ENCODE measurements at places on chromosomes 6 and 20. TPM values are rescaled to one million over a fixed set of nuclear protein-coding genes. Genes with fewer than 3 reads are reported as not detected.
A peak's percentile ranks its signal among the peaks of the same experiment; 100 is the strongest.

- DNase-seq: no peak
These were observed 16.8 kb upstream of the AKIRIN2 start for GRCh38 chr6:87718662-87719433.

DNA sequence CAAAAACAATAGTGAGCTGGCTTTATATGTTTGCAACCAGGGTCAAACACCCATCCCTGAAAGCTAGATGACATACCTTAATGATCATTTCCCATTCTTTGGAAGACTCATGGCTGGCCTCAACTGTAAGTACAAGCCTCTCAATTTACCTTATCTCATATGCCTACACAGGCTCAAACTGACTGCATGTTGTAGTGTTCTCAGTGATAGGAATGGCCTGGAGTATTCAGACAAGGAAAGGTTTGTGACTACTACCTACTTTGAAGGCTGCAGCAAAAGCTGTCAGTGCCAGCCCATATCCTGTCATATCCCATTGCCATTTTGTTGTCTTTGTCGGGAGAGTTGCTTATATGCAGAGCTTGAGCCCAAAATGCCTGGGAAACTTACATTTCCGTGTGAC is 205.2 kb upstream of the MOCS1 start:
- no peak for DNase-seq

- no peak for DNase-seq
These were observed 18.0 kb downstream of the TFEB start for GRCh38 chr6:41717392-41717736.

The GRM1 gene
- 0.09 TPM for total RNA-seq

GRCh38 chr6:164533045-164533362 is 776.4 kb downstream of the C6orf118 start:
- DNase-seq: no peak

DNA sequence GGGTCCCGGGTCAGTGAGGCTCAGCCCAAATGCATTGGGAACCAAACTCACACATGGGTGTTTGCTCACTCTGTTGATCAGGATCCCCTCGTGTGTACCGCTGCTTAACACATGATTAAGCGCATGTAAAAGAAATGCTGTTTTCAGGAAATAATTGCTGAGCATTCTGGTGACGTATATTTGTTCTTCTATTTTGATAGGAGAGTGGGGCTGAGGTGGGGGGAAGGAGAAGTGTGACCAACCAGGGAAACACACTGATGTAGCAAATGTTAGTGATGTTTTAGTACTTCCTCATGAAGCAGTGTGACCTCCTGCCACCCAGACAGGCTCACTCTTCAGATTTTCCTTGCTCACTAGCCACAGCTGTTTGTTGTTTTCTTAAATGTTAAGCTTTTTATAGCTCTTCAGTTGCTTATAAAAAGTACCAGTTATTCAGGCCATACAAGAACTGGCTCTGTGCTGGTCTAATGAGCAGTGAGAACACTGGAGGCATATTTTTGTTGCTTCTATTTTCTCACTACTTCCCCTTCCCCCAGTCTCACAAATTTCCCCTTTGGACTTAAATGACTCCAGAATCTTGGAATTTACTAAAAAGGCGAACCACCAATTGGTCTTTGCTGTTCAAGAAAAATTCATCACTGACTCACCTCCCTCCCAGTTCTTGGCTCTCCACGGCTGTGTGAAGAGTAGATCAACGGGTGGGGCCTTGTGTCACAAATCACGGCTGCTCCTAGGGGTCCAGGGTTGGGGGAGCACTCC is 79.2 kb upstream of the BACH2 start:
- DNase-seq: no peak

DNA sequence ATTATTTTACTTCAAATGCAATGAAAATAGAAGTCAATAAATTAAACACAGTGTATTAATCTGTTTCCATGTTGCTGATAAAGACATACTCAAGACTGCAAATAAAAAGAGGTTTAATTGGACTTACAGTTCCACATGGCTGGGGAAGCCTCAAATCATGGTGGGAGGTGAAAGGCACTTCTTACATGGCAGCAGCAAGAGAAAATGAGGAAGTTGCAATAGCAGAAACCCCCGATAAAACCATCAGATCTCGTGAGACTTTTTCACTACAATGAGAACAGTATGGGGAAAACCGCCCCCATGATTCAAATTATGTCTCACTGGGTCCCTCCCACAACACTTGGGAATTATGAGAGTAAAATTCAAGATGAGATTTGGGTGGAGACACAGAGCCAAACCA is 82.2 kb downstream of the GPR63 start:
- no peak for DNase-seq

- no peak for DNase-seq
These were observed 330.5 kb upstream of the MAP3K7 start for GRCh38 chr6:90917376-90917775.

GRCh38 chr6:35248300-35248699 is 11.2 kb upstream of the ZNF76 start:
- no peak for DNase-seq

GRCh38 chr6:167760979-167761793 is 65.5 kb upstream of the AFDN start:
- peak; percentile 73 for DNase-seq

- DNase-seq: no peak
These were observed 159.8 kb downstream of the RPS12 start for GRCh38 chr6:132974122-132974521.

DNA sequence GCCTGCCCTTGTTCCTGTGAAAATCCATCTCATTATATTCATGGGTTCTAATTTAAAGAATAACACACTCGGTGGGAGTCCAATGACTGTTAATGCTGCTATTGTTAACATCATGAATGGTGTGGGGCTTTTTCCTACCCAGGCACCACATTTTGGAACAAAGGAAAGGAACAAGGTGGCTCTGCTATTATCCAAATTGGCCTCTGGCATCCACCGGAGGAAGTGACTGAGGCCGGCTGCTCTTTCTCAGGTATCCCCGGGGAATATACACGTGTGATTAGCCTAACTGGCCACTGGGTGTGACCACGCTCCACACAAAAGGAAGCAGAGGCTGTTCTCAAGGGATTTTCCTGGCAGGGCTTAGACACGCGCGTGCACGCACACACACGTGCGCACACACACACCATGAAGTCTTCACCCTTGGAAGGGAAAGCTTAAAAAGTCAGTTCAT is 601.2 kb upstream of the ARID1B start:
- DNase-seq: no peak

DNA sequence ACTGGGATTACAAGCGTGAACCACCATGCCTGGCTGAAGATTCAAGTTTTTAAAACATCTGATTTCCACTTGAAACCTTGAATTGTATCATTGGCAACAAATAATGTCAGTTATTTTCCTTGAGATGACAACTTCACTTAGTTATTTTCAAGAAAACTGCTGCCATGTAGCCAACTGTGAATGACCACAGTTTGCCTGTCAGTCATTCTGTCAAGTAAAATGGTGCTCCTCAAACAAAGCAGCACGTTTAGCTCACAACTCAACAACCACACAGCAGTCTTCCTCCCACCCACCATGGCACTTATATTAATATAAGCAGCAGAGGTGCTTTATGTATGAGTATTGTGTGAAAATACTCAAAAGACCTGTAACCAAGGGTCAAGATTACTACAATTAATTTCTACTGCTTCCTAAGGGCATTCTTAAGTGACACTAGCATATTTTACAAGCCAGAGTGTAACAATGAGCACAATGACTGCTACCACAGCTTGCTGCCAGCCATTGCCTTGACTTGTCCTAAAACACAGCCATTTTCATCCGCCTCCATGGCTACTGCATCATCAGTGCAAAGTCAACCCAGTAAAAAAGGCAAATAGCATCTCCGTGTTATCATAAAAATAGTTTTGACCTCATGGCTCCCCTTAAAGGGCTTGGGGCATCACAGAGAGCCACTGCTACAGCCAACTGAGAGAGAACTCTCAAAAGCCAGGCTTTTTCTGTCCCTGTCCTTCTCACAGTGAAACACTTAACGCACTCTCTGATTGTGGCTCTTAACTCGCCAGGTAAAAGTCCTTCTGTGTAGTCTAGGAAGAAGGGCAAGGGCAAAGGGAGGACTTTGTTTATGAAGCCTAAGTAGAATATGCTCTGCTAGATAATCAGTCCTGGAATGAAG is 96.4 kb upstream of the TAB2 start:
- DNase-seq: no peak

- no peak for DNase-seq
These were observed 5.7 kb downstream of the EDN3 start for GRCh38 chr20:59305908-59306655.

- no peak for DNase-seq
These were observed 50.4 kb downstream of the BLOC1S5 start for GRCh38 chr6:8013763-8014162.

GRCh38 chr6:30144811-30145210 is 8.9 kb downstream of the TRIM40 start:
- DNase-seq: no peak

The TRIM38 gene
- 18.0 TPM for total RNA-seq

GRCh38 chr6:144219056-144219685 is 66.0 kb upstream of the UTRN start:
- DNase-seq: no peak

- DNase-seq: no peak
These were observed 85.3 kb downstream of the DCDC2 start for GRCh38 chr6:24272553-24272952.

The SPATS1 gene
- total RNA-seq: not detected

DNA sequence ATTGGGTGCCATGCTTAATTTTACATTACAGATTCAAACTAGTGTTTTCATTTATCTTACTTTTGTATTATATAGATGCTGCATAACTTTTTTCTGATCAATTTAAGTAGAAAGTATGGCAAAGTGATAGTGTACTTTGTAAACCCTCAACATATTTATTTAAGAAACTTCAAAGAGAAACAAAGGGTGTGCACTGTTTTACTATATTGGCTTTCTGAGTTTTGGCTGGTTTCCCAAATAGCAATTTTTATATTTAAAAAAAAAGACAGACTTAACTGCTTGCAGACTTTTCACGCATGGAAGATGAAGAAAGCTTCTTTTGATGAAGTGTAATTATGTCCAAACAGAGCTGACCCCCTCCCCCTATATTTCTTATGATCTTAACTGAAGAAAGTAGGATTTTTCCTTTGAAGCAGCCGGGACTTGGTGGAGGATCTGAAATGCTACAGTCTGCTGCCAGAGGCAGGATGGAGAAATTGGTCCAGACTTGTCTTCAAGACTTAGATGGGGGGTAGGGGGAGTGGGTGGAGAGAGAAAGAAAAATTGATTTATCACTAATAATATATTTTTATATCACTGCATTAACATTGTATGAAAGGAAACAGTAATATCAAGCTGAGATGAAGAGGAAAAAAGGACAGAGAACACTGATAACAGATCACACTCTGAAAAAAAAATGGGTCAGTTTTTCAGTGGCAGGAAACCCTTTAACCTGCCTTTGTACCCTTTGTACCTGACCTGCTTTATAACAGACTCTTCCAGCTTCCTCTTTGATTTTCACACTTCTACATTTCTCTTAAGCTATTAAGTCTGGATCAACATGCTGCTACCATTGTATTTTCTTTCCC is 56.0 kb upstream of the SUPT3H start:
- DNase-seq: no peak

GRCh38 chr6:153023977-153024708 is 21.6 kb upstream of the MTRF1L start:
- no peak for DNase-seq

The RIPOR3 gene
- 6.8 TPM for total RNA-seq

The PAK1IP1 gene
- total RNA-seq: 11.6 TPM

DNA sequence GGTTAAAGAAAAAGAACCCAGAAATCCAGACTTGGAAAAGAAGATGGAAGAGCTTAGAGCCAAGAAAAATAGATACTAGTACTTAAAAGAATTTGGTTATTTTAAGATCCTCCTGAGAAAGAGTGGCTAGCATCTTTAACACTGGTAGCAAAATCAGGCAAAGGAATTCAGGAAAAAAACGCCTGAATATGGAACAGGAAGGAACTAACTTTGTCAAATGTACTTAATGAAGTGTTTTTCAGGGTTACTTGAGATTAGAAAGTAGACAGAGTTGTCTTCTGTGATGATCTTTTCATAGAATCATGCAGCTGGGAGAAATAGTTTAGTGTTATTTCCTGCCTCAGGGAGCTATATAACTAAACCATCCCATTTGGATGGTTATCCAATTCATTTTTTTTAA is 50.8 kb upstream of the SASH1 start:
- no peak for DNase-seq

- no peak for DNase-seq
These were observed 664 bp upstream of the ACTR5 start for GRCh38 chr20:38747495-38748096.

The ADAM33 gene
- 11.0 TPM for total RNA-seq

Measured in upper lobe of right lung (tissue), 1 donor.